ENCODE measurements at places on chromosomes 7 and 10. TPM values are rescaled to one million over a fixed set of nuclear protein-coding genes. Genes with fewer than 3 reads are reported as not detected.

NKX2-3 gene
- not detected for total RNA-seq

SLC29A4 gene
- total RNA-seq: 1.0 TPM

PNLIP gene
- not detected for total RNA-seq

ZNF736 gene
- 23.5 TPM for total RNA-seq

DENND2A gene
- not detected for total RNA-seq

BRAF gene
- total RNA-seq: 30.8 TPM

LRIT1 gene
- not detected for total RNA-seq

ODAD2 gene
- not detected for total RNA-seq

STEAP4 gene
- not detected for total RNA-seq

LIPK gene
- total RNA-seq: not detected

OR9A2 gene
- not detected for total RNA-seq

GDF2 gene
- total RNA-seq: not detected

TPST1 gene
- 1.0 TPM for total RNA-seq

EN2 gene
- total RNA-seq: not detected

OR2A42 gene
- not detected for total RNA-seq

ELAPOR2 gene
- total RNA-seq: 3.9 TPM

ITPRID1 gene
- not detected for total RNA-seq

EBLN1 gene
- total RNA-seq: not detected

LLCFC1 gene
- total RNA-seq: not detected

GPR26 gene
- total RNA-seq: not detected

NUTM2E gene
- total RNA-seq: 0.27 TPM

GTPBP10 gene
- 42.5 TPM for total RNA-seq

VIPR2 gene
- 0.50 TPM for total RNA-seq

MBL2 gene
- not detected for total RNA-seq

SPOCK2 gene
- 158 TPM for total RNA-seq

TCAF2 gene
- total RNA-seq: 47.6 TPM

NACAD gene
- 0.21 TPM for total RNA-seq

TMEM178B gene
- 0.23 TPM for total RNA-seq

AGBL3 gene
- 2.2 TPM for total RNA-seq

CRYGN gene
- total RNA-seq: not detected

CYP3A4 gene
- not detected for total RNA-seq

EPHA1 gene
- 2.4 TPM for total RNA-seq

CYP2C8 gene
- total RNA-seq: 0.14 TPM

IL2RA gene
- 659 TPM for total RNA-seq

TRIM50 gene
- total RNA-seq: not detected

TMEM139 gene
- total RNA-seq: 1.2 TPM

CPED1 gene
- not detected for total RNA-seq

MYO1G gene
- 376 TPM for total RNA-seq

TRPV5 gene
- not detected for total RNA-seq

ZPBP gene
- total RNA-seq: not detected

ACHE gene
- total RNA-seq: 0.09 TPM

PRPF18 gene
- 22.1 TPM for total RNA-seq

MACC1 gene
- 0.05 TPM for total RNA-seq

OR6V1 gene
- not detected for total RNA-seq

PLEKHS1 gene
- 0.09 TPM for total RNA-seq

OPN1SW gene
- total RNA-seq: not detected

ANKRD30A gene
- not detected for total RNA-seq

SRPK2 gene
- 42.7 TPM for total RNA-seq

MRPS17 gene
- total RNA-seq: 26.8 TPM

LIPM gene
- total RNA-seq: not detected
